Brain (organoid and tissue), 16 donors: ENCODE measurements at places on chromosomes 2 and 18. TPM values are rescaled to one million over a fixed set of nuclear protein-coding genes. Genes with fewer than 3 reads are reported as not detected.

- no peak for DNase-seq
Measured at GRCh38 chr18:45677276-45677807, 46.6 kb upstream of the SLC14A1 start.

DNA sequence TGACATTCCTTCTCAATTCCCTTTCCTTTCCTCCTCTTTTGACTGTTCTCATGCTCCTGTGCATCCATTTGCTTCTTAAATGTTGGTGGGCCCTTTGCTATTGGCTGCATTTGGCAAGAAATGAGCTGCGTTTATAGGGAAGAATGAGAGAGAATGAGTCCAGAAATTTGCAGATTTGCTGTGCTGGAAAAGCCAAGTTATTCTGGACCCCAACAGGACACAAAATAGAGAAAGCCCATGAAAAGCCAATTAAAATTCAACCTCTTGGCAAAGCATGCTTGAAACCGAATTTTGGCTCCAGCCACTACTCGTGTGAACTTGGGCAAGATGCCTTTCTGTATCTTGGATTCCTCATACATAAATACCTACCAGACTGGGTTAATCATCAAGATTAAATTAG, 1.3 kb upstream of the SCLY start:
- no peak for DNase-seq

DNA sequence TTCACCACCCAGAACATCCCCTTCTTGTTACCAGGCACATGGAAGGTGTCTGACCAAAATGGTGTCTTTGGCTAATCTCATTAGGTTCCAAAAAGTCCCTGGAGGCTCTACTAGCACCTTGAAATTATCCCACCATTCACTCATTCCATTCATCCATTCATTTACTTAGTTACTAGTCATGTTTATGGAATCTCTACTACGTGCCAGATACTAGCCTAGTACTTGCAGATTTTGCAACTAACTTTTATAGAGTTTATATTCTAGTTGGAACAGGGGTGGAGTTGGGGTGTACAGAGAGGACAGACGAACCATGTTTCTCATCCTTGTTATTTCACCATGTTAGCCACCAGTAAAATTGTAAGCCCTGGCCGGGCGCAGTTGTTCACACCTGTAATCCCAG, 4.0 kb upstream of the NOP58 start:
- no peak for DNase-seq

DNA sequence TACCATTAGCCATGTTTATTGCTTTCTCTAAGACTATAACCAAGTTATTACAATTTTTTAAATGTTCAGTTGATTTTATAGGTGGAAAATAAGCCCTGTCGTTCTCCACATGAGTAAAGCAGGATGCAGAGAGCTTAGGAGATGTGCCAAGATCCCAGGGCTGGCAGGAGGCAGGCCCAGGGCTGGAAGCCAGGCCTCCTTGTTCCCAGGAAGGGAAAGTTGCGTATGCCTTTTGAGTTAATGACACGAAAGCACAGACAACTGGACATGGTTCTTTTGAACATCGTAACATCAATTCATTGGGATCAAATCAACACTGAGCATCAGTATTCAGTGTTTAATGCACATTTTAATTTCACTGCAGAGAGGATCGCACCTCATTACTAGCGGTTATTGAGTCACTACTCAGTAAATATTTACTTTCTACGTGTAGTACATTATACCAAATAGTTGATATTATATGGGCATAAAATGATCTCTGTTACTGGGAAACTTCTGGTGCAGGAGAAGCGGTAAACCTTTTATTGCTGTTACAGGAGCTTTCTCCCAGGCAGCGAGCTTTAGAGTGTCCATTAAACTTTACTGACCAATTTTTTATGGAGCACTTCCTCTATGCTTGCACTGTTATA, 60.0 kb downstream of the RNF144A start:
- DNase-seq: peak; percentile 58

Gene MFF
- polyA plus RNA-seq: 77.1 TPM

Gene ALLC
- not detected for polyA plus RNA-seq
